ENCODE measurements at places on chromosomes 1 and 21. TPM values are rescaled to one million over a fixed set of nuclear protein-coding genes. Genes with fewer than 3 reads are reported as not detected.

RNF223 gene
- 0.28 TPM for polyA plus RNA-seq

NR0B2 gene
- 16.5 TPM for polyA plus RNA-seq

DNA sequence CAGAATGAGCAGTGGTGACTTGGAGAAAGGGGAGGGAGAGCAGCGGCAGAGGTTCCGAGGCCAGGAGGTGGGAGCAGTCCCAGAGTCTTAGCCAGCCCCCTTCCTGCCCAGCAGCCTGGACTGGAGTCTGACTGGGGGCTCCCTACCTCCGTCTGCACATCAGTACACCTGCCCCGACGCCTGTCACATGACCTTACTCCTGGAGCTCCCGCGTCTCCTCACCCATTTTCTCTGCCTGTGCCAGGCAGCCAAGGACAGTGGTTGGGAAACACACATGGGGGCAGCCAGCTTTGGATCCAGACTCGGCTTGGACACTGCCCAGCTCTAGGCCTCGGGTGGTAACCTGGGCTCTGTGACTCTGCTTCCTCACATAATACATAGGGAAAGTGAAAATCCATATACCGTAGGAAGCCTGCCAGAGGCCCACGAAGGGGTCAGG lies 16.9 kb downstream of the ACTRT2 start:
- no peak for DNase-seq

- no peak for DNase-seq
Measured at GRCh38 chr1:28835237-28835650, 23.3 kb downstream of the OPRD1 start.

DNA sequence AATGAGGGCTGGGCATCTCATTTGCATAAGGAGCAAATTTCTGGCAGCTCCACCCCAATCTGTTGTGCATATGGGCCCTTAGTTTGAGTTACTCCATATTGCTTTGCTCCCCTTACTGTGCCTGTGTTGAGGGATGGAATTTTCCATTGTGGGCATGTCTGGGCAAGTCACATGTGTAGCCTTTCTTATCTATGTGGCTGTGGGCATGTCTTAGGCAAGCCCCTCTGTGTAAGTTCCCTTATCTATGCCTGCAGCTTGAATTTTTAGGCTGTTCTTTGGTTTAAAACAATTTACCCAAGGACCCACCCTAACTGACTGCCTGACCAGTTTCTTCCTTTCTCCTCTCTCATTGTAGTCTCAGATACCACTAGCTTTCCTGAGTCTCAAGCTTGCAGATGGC lies 405.7 kb upstream of the NCAM2 start:
- no peak for DNase-seq

Data from kidney (tissue), 22 donors.